GM13977 (cell line): ENCODE measurements at places on chromosomes 5 and 9.
A peak's percentile ranks its signal among the peaks of the same experiment; 100 is the strongest.

DNA sequence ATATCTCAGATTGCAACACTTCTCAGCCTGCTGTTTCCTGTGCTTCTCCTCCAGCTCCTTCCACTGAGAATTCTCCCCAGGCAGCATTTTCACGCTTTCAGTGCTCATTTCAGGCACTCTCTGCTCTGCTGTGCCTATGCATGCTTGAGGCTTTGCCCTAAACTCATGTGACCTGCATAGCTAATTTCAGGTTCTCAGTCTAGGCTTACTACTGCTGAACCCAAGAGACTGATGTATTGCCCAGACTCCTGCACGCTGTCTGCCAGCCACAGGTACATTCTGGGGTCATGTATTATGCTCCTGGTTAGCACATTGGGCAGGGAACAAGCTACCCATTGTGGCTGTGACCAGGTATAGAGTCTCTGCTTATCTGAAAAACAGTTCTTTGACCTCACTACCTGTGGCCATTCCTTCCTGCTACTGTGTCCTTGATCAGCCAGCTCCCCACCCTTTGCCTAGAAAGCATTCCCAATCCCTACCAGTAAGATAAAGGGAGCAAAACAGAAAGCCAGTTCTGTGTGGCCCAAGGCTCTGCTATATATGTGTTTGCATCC lies 34.7 kb downstream of the PIP5K1B start:
- DNase-seq = no peak

DNA sequence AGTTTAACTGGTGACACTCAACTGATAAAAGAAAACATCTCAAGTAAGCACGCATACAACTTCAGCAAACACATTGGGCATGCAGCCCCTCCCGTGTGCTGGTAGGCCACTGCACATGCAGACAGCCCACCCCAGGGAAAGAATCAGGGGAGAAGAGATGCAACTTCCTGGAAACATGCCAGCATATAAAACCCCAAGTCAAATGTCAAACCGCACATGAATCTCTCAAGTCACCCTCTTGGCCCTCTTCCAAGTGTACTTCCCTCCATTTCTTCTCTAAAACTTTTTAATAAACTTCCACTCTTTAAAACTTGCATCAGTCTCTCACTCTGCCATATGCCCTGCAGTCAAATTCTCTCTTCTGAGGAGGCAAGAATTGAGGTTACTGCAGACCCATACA lies 732.7 kb downstream of the SEMA5A start:
- DNase-seq = no peak

- no peak for DNase-seq
Measured at GRCh38 chr9:81474792-81475191, 214.6 kb downstream of the TLE1 start.

GRCh38 chr5:57366744-57367143 lies 115.9 kb downstream of the ACTBL2 start:
- DNase-seq = no peak

DNA sequence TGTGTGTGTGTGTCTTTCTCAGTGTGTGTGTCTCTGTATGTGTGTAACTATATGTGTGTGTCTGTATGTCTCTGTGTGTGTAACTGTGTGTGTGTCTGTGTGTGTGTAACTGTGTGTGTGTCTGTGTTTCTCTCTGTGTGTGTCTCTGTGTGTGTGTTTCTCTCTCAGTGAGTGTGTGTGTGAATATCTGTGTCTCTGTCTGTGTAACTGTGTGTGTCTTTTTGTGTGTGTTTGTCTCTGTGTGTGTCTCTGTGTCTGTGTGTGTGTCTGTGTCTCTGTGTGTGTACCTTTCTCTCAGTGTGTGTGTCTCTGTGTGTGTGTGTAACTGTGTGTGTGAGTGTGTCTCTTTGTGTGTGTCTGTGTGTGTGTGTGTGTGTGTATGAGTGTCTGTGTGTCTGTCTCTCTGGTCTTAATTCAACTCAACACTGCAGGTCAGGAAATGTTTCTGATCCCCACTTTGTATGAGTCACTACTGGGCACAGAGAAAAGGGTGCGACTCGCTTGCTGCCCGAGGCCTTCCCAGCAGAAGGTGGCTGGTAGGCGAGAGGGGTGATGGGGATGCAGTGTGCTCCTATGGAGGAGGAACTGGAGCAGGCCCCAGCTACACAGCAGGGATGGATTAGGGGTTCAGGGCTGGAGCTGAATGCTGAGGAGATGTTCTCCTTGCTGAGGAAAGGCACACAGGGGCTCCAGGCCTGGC lies 52.1 kb downstream of the NSG2 start:
- no peak for DNase-seq

GRCh38 chr9:137141050-137141810 lies 2.3 kb downstream of the GRIN1 start:
- no peak for DNase-seq

DNA sequence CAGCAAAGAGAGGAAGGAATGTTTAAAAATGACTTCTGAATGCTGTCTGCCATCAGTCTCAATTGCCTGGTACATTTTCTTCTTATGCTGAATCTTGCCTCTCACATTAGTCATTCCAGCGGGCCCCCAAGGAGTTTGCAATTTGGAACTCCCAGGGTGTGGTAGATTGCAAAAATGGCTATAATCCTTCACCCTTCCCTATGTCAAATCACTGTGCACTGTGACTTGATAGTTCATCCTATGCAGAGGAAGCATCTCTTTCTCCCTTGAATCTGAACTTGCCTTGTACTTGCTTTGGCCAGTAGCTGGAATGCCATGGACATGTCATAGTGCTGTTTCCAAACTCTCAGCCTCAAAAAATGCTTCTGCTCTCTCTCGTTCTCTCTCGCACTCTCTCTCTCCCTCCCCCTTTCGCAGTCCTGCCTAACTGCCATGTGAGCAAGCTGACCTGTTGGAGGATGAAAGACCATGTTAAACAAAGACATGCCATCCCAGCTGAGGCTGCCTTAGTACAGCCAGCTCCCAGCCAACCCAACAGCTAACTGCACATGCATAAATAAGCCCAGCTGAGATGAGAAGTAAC lies 284.0 kb upstream of the TLE4 start:
- DNase-seq = no peak

GRCh38 chr5:68316469-68316868 lies 100.9 kb downstream of the PIK3R1 start:
- DNase-seq = no peak

GRCh38 chr5:34672196-34672595 lies 16.1 kb downstream of the RAI14 start:
- no peak for DNase-seq

DNA sequence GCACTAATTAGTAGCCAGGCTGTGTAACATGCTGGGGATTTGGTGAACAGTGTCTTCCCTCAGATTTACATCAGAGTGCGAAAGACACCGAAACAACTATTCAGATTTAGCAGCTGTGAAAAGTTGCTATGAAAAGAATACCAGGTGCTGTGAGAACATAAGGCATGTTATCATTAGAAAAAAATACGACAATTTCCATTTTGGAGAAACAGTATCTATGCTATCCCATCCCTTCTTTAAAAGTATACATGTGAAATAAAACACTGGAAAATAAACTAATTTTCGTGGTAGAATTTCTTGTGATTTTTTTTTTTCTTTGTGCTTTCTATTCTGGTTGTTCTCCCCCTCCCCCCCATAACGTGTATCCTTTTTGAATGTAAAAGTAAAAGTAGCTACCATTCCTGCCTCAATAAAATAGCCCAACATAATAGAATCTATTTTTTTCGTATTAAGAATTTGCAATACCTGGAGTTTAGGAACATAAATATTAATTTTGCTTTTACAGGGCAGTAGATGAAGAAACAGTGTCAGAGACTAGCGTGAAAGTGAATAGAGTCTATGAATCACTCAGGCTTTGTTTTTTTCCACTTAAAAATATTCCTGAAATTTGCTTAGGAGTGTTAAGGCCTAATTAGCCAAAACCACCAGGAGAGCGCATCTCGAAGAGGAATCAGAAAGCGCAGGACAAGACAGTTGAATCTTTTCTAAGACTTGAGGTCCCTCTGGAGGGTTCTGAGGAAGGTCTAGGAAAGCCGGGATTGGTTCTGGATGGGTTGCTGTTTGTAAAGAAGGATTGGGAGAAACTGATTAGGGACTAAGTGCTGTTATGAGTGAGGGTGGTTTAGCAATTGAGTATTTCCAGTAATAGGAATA lies 813 bp upstream of the SLU7 start:
- no peak for DNase-seq

DNA sequence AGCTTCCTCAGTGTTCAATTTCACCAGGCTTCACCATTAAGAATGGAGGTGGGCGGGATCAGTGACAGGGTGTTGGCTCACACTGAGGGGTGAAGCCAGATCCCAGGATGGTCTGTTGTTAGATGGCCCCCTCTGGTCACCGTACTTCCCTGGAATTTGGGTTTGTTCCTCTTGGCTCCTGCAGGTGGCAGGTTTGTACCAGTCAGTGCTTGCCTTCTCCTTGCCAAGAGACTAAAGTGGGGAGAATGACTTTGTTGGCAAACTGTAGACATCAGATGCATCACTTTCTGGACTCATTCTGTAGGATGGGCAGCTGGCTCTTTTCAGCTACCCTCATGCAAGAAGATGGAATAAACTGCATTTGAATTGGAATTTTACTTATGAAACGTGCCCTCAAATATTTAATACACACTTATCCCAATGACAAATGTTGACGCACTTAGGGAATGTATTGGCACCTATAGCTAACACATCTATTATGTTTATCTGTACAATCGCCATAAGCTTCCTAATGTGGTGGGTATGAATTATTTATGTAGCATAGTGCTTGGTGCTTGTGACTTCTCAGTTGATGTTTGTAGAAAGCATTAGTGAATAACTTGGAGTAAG lies 31.4 kb upstream of the ANKRD55 start:
- DNase-seq = no peak

- DNase-seq = no peak
Measured at GRCh38 chr5:156326718-156327259, at the start of gene SGCD. Gene SGCD (plus strand): TSS chr5:156327164.

- no peak for DNase-seq
Measured at GRCh38 chr5:162769019-162769418, 668.4 kb upstream of the CCNG1 start.

GRCh38 chr5:152113401-152113800 lies 188.8 kb upstream of the GLRA1 start:
- DNase-seq = peak; percentile 29

GRCh38 chr9:32218100-32218767 lies 166.2 kb upstream of the ACO1 start:
- peak; percentile 65 for DNase-seq

- no peak for DNase-seq
Measured at GRCh38 chr5:143860211-143860610, 48.2 kb downstream of the HMHB1 start.

GRCh38 chr5:132491368-132492364 lies 1.1 kb upstream of the IRF1 start:
- peak; percentile 63 for DNase-seq

DNA sequence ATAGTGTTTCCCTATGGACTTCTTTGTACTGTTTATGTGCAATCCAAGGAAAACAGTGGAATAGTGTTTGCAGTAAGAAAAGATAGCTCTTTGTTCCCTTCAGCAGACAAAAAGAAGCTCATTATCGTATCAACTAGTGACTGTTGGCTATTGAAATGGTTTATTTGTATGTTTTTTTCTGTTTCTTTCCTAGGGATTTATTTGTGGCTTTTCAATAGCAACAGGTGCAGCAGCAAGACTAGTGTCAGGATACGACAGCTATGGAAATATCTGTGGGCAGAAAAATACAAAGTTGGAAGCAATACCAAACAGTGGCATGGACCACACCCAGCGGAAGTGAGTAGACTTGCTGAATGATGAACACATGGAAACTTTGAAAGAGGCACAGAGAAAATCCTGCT lies 65.1 kb downstream of the SLC44A1 start:
- DNase-seq = no peak

GRCh38 chr9:12640866-12641636 lies 52.1 kb upstream of the TYRP1 start:
- no peak for DNase-seq

DNA sequence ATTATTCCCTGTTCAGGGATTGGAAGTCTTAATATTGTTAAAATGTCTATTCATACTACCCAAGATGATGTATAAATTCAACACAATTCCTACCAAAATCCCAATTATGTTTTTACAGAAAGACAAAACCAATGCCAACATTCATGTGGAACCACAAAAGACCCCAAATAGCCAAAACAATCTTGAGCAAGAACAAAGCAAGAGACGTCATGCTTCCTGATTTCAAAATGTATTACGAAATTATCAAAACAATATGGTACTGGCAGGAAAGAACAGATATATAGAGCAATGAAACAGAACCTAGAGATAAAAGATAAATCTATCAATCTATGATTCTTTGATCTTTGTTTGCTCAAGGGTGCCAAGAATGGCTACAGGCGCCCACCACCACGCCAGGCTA lies 237.9 kb downstream of the TAF11L14 start:
- DNase-seq = no peak

DNA sequence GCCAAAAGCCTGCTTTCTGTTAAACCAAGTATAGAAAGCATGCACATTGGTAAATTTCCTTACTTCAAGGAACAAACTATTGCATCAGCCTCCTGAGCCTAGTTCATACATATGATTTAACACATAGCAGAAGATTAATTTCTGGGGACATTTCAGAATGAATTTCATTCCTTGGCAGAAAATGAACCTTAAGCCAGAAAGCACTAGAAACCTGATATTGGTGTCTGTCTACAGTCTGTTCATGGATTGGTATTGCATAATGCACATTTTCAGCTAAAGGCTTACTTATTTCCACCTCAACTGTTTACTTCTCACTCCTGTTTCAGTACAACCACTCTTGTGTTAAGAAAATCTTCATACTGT lies 1471.8 kb upstream of the NUDT12 start:
- DNase-seq = no peak

DNA sequence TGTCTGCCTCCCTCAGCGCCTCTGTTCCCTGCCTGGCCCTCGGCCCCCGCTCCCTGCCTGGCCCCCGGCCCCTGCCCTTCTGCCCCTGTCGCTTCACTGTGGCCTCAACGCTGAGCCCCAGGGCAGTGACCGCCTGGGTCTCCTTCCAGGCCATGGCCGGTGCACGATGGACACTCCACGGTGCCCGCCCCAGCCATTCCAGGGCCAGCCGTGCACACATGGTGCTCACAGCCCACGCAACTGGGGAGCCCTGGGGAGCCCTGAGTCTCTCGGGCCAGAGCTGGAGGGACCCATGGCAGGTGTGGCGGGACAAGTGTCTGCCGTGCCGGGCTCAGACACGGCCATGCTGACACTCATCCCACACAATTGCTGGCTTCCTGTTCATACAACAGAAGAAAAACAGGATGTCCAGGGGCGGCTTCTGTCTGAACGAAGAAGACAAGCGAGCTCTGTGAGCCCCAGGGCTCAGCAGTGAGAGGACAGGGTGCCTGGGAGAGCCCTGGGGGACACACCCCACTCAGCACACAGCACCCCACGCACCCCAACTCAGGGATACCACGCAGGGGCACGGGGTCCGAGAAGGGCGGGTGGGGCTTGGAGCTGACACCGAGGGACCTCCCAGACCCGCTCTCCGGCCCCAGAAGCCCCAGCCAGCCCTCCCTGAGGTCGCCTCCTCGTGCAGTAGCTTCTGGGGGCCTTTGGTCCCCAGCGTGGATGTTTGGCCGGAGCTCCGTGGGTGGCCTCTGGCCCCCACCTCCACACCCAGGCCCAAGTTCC lies 35.7 kb downstream of the EXD3 start:
- DNase-seq = no peak

DNA sequence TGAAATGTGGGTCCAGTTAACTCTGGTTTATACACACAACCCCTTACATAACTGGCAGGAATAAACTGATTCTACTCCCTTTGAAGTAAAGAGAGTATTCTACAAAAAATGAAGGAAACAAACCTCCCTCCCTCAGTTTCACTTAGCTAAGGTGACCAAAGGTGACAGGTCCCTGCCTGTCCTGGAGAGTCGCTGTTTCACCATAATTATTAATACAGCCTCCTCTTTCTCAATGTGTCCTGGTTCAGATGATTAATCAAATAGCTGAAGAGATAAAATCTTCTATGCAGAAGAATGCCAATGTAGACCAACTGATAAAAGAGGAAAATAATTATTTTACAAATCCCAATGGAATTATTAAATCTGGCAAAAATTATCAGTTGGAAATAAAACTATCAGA lies 163.7 kb upstream of the GNA14 start:
- no peak for DNase-seq
